ENCODE measurements at places on chromosomes 11 and 22.

DNA sequence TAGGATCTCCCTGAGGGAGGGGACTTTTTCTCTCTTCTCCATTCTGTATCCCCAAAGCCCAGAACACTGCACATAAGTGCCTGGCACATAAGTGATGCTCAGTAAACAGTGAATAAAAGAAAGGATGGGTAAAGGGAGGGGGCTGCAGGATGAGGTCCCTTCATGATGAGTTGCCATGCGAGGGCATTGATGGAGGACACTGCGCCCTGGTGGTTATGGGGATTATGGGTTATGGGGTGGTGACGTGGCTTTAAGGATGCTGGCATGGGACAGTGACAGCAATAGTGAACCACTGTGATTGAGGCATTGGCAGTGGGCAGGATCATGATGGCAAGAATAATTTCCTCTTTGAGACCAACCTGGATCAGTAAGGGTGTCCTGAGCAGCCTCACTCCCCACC, 43.9 kb upstream of the LRRC32 start:
- no peaks in the 10 kb centered on the region for H3K36me3 ChIP-seq
- no peak for DNase-seq
- H3K27me3 ChIP-seq: no peaks in the 10 kb centered on the region

DNA sequence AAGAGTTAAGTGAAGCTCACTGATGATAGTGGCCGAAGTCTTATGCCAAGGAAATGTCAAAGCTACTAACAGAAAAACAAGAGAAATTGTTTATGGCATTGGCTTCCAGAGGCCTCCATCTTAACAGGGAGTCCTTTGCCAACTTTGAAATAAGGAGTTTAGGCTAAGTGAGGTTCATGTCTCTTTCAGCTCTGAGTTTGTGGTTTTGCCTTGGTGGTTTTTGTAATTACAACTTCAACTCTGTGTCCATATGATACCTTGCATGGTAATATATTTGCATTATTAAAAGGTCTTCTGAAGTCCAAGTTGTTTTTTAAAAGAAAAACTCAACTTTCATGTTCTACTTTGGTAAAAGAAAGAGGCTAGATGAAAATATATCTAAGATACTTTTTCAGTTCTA, 31.4 kb upstream of the ANO5 start:
- H3K4me3 ChIP-seq: no peak overlapping the region
- no peaks in the 10 kb centered on the region for H3K4me1 ChIP-seq
- H3K27me3 ChIP-seq: no peaks in the 10 kb centered on the region
- DNase-seq: no peak

- DNase-seq: no peak
- H3K4me1 ChIP-seq: peaks cover 15% of the 10 kb centered on the region
- H3K27ac ChIP-seq: no peak overlapping the region
- H3K27me3 ChIP-seq: no peaks in the 10 kb centered on the region
- H3K4me3 ChIP-seq: no peak overlapping the region
- H3K36me3 ChIP-seq: no peaks in the 10 kb centered on the region
Observed at GRCh38 chr11:119355091-119355843, 8.8 kb upstream of the MFRP start.

GRCh38 chr11:36803084-36803483, 205.0 kb upstream of the RAG2 start:
- DNase-seq: no peak
- no peak overlapping the region for H3K4me3 ChIP-seq
- H3K27ac ChIP-seq: no peak overlapping the region

GRCh38 chr11:12693479-12694182, 19.4 kb downstream of the TEAD1 start:
- DNase-seq: peak; percentile 44
- H3K27me3 ChIP-seq: no peaks in the 10 kb centered on the region
- peak overlapping the region; percentile 63 for H3K27ac ChIP-seq
- no peaks in the 10 kb centered on the region for H3K36me3 ChIP-seq

DNA sequence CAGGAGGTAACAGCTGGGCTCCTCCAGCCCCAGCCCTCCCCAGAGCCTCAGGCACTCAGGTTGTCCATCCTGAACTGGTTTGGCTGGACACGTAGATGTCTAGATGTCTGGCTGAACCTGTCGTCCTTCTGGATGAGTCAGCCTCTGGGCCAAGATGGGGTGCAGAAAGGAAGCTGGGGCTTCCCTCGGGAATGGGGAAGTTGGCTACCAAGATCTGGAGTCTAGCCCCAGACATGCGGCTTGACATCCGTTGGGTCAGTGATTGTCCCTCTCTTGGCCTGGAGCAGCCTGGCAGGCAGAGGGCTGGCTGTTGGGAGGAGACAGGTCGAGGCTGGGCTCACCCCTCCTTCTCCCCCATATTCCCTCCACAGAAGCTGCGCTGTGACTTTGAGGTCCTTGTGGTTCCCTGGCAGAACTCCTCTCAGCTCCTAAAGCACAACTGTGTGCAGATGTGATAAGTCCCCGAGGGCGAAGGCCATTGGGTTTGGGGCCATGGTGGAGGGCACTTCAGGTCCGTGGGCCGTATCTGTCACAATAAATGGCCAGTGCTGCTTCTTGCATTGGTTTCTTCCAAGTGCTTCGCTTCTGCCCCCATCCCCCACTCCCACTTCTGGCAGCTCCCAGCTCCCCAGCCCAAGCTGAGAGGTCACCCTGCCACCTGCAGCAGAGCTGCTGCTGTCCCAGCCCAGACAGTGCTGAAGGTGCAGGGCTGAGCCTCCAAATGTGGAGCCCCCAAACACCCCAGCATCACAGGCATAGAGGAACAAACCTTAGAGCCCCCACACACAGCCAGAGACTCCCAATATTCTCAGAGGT, 1.3 kb downstream of the CST6 start:
- DNase-seq: no peak
- peaks cover 3% of the 10 kb centered on the region for H3K4me1 ChIP-seq
- H3K27ac ChIP-seq: no peak overlapping the region
- H3K4me3 ChIP-seq: no peak overlapping the region

DNA sequence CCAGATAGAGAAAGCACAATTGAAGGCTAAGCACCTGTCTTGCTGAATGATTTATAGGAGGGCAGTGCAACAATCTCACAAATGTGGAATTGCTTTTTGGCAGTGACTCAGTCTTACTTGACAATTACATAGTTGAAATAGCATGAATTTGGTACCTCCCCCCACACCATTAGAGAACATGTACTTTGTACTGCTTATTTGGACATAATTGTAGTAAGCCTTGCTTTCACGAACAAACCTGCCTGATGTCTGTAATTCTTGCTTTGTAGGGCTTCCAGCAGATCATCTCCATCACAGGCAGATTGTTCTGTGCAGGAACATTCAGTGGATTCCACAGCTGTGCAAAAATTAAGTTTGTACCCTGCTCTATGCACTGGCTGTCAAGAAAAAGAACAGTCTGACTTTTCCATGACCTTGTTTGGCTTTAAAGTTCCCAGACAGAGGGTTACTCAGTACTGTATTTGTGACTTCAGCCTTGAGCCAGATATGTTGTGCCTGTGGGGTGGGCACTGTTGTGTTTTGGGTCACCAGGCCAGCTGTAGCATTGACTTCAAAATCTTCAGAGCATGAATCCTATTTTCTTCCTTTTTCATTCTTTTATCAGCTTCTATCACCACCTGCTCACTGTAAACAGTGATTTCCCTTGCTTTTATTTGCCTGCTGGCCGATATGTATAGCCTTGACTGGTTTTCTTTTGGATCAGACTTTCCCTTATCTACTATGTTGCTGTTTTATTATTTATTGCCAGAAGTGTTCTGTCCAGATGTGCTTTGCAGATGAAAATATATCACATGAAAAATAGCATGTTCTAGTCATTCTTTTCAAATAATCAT, 941.0 kb upstream of the CHORDC1 start:
- no peak overlapping the region for H3K27ac ChIP-seq

DNA sequence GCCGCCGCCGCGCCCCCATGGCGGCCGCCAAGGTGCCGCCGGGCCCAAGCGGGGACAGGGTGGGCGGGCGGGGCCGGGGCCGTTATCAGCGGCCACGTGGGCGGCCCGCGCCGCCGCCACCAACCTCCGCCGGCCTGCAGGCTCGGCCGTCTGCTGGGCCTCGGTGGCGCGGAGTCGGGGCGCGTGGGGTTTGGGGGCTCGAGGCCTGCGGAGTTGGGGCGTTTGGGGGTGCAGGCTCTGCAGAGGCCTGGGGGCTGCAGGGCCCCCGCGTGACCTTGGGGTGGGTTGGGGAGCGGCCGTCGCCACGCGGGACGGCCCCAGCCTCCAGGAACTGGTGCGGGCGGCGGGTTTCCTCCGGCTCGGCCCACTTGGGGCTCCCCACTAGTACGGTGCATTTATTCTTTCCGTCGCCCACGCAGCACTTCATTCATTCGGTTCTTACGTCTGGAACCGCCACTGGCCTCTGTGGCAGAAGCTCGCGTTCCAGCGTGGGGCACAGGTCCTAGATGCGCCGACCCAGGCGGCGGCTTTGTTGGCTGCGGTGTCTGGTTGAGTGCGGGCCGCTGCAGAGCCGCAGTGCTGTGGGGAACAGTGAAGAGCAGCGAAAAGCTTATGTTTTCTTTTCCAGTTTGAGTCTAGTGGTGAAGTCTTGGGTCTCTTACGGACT, 740 bp upstream of the TRMT2A start:
- H3K36me3 ChIP-seq: no peaks in the 10 kb centered on the region
- H3K4me3 ChIP-seq: peak overlapping the region; percentile 98
- H3K27me3 ChIP-seq: no peaks in the 10 kb centered on the region
- no peak for DNase-seq
